Smooth muscle cell of the coronary artery (primary cell): ENCODE measurements at places on chromosomes 12 and 14. TPM values are rescaled to one million over a fixed set of nuclear protein-coding genes. Genes with fewer than 3 reads are reported as not detected.

The CLEC12A gene
- not detected in 2 replicates for total RNA-seq

The CPM gene
- total RNA-seq = 0.83 and 18.7 TPM in 2 replicates

The CISTR gene
- total RNA-seq = not detected in 2 replicates

The EPS8 gene
- total RNA-seq = 85.8 and 150 TPM in 2 replicates

The TCHP gene
- 5.6 and 16.6 TPM in 2 replicates for total RNA-seq

The SPIC gene
- total RNA-seq = not detected in 2 replicates

The CMA1 gene
- not detected in 2 replicates for total RNA-seq

The MORN3 gene
- total RNA-seq = 1.1 and 2.0 TPM in 2 replicates

The CYP27B1 gene
- 0.68 TPM in 1 of 2 replicates, not detected in the other for total RNA-seq

The ERBB3 gene
- total RNA-seq = 0.53 and 0.70 TPM in 2 replicates

The CCDC88C gene
- total RNA-seq = 0.70 and 0.75 TPM in 2 replicates

The ARPC3 gene
- total RNA-seq = 79.9 and 229 TPM in 2 replicates

The DLK1 gene
- 0.23 TPM in 1 of 2 replicates, not detected in the other for total RNA-seq

The HOXC4 gene
- not detected in 2 replicates for total RNA-seq

The FOXA1 gene
- total RNA-seq = not detected in 2 replicates

The PIP4P1 gene
- 17.0 and 19.8 TPM in 2 replicates for total RNA-seq

The KRT73 gene
- not detected in 2 replicates for total RNA-seq

The TAS2R50 gene
- 1.3 and 1.8 TPM in 2 replicates for total RNA-seq

The OR11G2 gene
- total RNA-seq = not detected in 2 replicates

The ABCC9 gene
- 1.3 and 21.8 TPM in 2 replicates for total RNA-seq

The DTX1 gene
- under 0.01 and 0.15 TPM in 2 replicates for total RNA-seq

The MYF6 gene
- total RNA-seq = not detected in 2 replicates

The SLC17A8 gene
- not detected in 2 replicates for total RNA-seq

The YEATS4 gene
- total RNA-seq = 6.7 and 10.7 TPM in 2 replicates

The GPR68 gene
- total RNA-seq = 7.1 and 15.6 TPM in 2 replicates

The NT5DC3 gene
- total RNA-seq = 3.6 and 5.2 TPM in 2 replicates

The DENND5B gene
- 4.2 and 8.4 TPM in 2 replicates for total RNA-seq

The FAM186B gene
- total RNA-seq = 0.12 and 0.23 TPM in 2 replicates

The PTGDR gene
- total RNA-seq = 0.12 TPM in 1 of 2 replicates, not detected in the other

The OR6C6 gene
- total RNA-seq = not detected in 2 replicates

The PAN2 gene
- total RNA-seq = 15.5 and 22.7 TPM in 2 replicates
